ENCODE measurements at places on chromosomes 7 and 10. TPM values are rescaled to one million over a fixed set of nuclear protein-coding genes. Genes with fewer than 3 reads are reported as not detected.
A peak's percentile ranks its signal among the peaks of the same experiment; 100 is the strongest.

MYL10 gene
- not detected for total RNA-seq

MRC1 gene
- total RNA-seq: 0.03 TPM

GRCh38 chr7:131471250-131472004, 85.0 kb downstream of the PODXL start:
- no peak for DNase-seq

GRCh38 chr10:13787015-13787421, 200.3 kb downstream of the PRPF18 start:
- peak; percentile 85 for DNase-seq

DNA sequence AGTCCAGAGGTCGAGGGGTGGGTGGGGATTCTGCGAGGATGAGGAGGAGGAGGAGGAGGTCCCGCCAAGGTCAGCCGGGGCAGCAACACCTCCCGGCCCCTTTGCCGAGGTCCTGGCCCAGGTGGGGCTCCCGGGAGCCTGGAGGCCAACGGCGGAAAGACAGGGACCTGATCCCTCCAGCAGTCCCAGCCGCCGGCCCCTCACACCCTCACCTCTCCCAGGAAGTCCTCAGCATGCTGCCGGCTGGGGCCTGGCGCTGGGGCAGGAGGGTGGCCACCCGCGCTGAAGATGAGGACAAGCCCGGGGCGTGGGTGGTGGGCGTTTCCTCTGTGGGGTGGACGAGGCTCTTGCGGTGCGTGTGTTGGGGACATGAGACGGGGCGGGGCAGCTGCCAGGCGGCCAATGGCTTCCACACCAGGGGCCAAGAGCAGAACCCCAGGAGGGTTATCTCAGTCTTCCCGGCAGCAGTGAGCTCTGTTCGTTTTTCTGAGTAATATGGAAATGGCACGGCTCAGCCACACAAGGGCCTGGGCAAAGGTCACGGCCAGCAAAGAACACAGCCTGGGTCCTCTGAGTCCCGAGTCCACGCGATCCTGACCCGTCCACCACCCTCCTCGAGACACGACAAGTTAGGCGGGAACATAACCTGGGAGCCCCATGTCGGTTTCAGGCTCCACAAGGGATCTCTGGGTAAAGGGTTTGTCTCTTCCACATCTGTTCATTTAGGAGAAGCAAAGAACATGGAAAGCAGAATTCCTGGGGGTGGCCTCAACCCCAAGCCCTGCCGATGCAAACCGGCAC, 82.9 kb upstream of the PDGFA start:
- no peak for DNase-seq

GRCh38 chr7:71766016-71766415, 634.1 kb downstream of the GALNT17 start:
- no peak for DNase-seq

FEZF1 gene
- not detected for total RNA-seq

DNA sequence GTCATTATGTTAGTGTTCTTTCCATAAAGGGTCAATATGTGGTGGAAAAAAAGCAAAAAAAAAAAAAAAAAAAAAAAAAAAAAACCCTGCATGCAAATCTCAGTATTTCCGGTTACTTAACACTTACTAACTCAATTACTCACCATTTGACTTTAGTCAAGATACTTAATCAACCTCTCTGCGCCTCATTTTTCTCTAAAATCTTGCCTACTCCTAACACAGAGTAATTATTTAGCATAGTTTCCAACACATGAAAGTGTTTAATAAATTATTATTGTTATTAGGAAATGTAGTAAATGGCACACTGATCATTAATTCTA, 27.8 kb downstream of the PPP1R3A start:
- DNase-seq: no peak

FOXI2 gene
- not detected for total RNA-seq

All from cardiac muscle cell (in vitro differentiated cells and primary cell).